Dermis blood vessel endothelial cell (primary cell): ENCODE measurements at places on chromosomes 6 and 20. TPM values are rescaled to one million over a fixed set of nuclear protein-coding genes. Genes with fewer than 3 reads are reported as not detected.

CRIP3 gene
- total RNA-seq = 0.34 TPM in 1 of 2 replicates, not detected in the other

GRCh38 chr6:15798533-15799255, 135.9 kb upstream of the DTNBP1 start:
- no peak for DNase-seq

DNA sequence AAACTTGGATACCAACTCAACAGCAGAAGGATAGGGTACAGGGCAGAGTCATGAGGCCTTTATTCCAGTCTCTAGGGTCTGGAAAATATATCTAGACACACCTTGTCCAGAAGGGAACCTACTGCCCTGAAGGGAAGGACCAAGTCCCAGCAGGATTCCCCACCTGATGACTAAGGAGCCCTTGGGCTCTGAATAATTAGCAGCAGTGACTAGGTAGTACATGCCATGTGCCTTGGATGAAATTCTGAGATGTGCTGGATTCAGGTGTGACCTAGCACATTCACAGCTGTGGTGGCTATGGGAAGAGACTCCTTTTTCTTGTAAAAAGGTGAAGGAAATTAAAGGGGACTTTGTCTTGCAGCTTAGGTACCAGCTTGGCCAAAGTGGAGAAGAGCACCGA, 364.3 kb upstream of the PTCHD4 start:
- DNase-seq = no peak

DNA sequence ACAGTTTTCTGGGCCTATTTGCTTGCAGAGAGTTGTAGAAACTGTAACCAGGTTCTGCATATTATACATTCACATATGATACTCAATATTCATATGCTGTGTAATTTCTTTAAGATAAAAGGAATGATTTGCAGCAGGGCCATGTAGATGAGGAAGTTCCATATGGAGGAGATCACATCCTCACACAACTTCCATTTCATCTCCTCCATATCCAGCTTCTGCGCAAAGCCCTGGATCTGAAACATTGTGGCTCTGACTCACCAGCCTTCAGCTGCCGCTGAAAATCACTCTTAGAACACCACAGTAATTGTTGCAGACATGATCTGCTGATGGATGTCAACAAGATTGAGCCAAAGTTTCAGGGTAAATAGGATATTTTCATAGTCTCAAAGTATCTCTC, 57.7 kb downstream of the PXDC1 start:
- no peak for DNase-seq

- DNase-seq = no peak
Measured at GRCh38 chr6:56689114-56689513, 46.4 kb upstream of the DST start.

- peak; percentile 50 for DNase-seq
Measured at GRCh38 chr20:38935285-38935684, 9.1 kb downstream of the FAM83D start.

DNA sequence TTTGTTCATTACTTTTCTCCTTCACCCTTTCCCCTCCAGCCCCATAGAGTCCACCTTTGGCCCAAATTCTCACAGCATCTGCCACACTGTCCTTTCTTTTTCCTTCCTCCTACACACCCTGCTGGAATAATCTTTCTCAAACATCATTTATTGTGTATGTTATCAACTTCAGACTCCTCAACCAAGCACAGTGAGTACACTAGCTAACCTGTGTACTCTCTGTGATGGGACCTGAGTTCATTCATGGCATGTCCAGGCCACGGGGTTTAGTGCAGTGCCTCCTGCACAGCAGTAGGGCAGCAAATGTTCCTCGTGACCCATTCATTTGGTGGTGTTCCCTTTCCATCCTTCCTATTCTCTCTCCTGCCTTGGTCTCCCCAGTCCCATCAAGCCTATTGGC, 7.1 kb upstream of the ARMC12 start:
- no peak for DNase-seq

GRCh38 chr6:22222469-22222868, 74.4 kb downstream of the PRL start:
- DNase-seq = no peak

- DNase-seq = no peak
Measured at GRCh38 chr6:106145741-106146227, 59.6 kb downstream of the PRDM1 start.

DNA sequence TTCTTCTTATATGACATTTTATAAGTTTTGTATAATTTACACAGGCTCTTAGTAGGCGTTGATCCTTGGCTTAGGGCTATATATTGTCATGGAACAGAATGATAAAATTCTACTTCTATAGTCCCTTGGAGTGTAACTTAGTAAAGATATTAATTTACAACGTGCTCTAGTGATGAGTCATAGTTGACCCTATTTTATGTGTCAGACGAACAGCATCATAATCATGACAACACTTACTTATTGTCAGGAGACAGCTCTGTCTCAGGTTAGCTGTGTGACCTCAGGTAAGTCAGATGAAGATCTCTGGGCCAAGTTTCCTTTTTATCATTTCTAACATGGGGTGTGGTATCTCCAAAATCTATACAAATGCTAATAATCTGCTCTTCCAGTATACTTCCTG, 473.5 kb downstream of the UTRN start:
- DNase-seq = peak; percentile 48

DNA sequence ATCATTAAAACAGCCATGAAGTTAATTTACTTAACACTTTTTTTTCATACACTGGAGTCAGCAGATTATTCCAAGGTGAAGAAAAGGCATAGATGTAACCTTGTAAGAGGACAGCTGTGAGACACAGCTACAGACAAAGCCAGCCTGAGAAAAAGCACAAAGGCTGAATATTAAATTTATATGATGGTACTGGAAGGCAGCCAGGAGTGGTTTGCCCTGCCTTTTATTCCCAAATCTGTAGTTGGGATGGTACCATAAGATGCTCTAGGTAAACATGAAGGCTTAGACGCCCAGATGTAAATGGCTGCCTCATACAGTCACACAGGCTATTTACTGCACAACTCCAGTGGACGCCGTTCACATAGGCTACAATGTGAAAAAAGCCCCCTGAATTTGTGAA, 42.1 kb upstream of the LOC128125822 start:
- DNase-seq = no peak

RIMS4 gene
- not detected in 2 replicates for total RNA-seq

SOX18 gene
- 82.5 and 123 TPM in 2 replicates for total RNA-seq

NINL gene
- 21.6 and 24.8 TPM in 2 replicates for total RNA-seq

DYNLT2 gene
- total RNA-seq = 0.74 and 1.2 TPM in 2 replicates

DNA sequence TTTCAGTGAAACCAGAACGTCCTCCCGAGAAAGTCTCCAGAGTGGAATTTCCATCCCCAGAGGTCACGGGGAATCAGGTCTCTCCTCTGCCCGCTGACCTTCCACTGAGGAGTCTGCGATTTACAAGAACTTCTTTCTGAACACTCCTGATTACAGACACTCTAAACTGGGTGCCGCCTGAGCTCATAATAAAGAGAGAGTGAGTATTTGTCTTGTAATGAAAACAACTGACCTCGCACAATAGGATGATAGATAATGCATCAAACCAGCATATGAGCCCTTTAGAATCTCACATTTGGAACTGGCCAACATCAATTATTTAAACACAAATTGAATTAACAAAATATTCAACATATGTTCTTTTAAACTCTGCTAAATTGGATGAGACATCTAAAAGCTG, 47.5 kb downstream of the DLL1 start:
- no peak for DNase-seq

DNA sequence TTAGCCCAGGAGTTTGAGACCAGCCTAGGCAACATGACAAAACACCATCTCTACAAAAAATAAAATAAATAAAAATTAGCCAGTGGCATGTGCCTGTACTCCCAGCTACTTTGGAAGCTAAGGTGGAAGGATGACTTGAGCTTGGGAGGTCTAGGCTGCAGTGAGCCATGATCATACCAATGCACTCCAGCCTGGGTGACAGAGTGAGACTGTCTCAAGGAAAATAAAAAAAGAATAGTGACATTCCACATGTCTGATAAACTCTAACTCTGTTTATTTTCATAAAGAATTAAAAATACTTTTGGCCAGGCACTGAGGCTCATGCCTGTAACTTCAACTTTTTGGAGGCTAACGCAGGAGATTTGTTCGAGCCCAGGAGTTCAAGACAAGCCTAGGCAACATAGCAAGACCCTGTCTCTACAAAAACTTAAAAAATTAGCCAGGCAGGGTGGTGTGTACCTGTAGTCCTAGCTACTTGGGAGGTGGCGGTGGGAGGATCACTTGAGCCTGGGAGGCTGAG, 115.1 kb downstream of the GJA1 start:
- DNase-seq = no peak
